HCT116 (cell line): ENCODE measurements at places on chromosomes 3 and 15. TPM values are rescaled to one million over a fixed set of nuclear protein-coding genes. Genes with fewer than 3 reads are reported as not detected.

- no peak overlapping the region for H3K27ac ChIP-seq
- H3K36me3 ChIP-seq: no peaks in the 10 kb centered on the region
- H3K4me1 ChIP-seq: no peaks in the 10 kb centered on the region
These were observed 174.1 kb upstream of the SUCLG2 start for GRCh38 chr3:67828486-67829010.

DNA sequence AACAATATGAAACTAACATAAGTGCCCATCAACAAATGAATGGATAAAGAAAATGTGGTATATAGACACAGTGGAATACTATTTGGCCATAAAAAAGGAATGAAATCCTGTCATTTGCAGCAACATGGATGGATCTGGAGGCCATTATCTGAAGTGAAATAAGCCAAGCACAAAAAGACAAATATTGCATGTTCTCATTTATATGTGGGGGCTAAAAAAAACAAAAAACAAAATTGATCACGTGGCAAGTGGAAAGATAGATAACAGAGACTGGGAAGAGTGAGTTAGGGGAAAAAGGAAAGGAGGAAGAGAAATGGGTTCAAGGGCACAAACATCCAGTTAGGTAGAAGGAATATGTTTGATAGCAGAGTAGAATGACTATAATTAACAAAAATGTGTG is 155.9 kb upstream of the BHLHE40 start:
- H3K36me3 ChIP-seq: no peaks in the 10 kb centered on the region
- H3K4me1 ChIP-seq: peaks cover 38% of the 10 kb centered on the region
- H3K27ac ChIP-seq: no peak overlapping the region
- H3K4me3 ChIP-seq: no peak overlapping the region
- no peaks in the 10 kb centered on the region for H3K27me3 ChIP-seq

- no peaks in the 10 kb centered on the region for H3K4me1 ChIP-seq
- H3K36me3 ChIP-seq: no peaks in the 10 kb centered on the region
- H3K27me3 ChIP-seq: no peaks in the 10 kb centered on the region
These were observed 155.8 kb downstream of the NR1D2 start for GRCh38 chr3:24100696-24101402.

DNA sequence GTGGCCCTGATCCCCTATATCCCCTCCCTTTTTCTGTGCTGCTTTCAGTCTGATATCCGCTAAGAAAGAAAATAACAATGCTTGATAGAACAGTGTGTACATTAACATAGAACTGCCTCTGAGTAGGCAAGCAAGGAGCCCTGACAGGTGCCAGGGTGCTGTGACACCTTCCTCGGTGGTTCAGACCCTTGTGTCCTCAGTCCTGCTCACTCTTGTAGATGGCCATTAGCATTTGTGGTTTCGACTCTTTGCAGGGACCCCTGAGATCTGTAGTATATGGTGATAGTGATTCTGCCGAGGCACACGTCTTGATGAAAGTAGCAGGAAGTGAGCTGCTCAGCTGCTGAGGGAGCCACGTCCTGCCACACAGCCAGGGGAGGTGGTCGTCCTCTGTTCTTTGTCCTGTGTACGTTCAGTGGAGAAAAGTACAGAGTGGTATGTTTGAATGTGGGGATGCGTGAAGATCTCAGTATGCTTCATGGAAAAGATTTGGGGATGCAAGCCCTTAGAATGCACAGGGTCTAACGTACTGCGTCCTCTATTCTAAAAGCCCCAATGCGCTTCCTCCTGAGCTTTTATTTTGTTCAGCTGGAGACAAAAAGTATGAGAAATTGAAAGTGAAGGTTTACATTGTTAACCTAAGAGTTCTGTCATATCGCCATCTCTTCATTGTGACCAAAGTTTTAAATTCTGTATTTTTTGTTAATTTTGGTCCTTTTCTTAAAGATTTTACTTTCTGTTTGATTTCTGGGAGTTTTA is 35.4 kb downstream of the PXYLP1 start:
- H3K4me3 ChIP-seq: no peak overlapping the region
- no peaks in the 10 kb centered on the region for H3K27me3 ChIP-seq
- no peak overlapping the region for H3K27ac ChIP-seq

DNA sequence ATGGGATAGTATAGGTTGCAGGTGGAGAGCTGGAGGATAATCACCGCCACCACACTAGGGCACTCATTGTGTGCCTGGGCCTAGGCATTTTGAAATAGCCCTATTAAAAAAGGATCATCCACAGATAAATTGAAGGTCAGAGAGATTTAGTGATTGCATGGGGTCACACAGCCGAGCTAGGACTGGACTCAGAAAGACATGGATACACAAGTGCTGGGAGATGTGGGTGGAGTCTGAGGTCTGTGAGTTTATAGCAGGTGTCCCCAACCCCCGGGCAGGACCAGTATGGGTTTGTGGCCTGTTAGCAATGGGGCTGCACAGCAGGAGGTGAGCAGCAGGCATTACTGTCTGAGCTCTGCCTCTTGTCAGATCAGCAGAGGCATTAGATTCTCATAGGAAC is 5.3 kb upstream of the ANKDD1A start:
- no peak overlapping the region for H3K27ac ChIP-seq
- H3K4me1 ChIP-seq: peaks cover 12% of the 10 kb centered on the region
- no peak overlapping the region for H3K4me3 ChIP-seq
- no peak for DNase-seq
- no peaks in the 10 kb centered on the region for H3K36me3 ChIP-seq

- no peaks in the 10 kb centered on the region for H3K36me3 ChIP-seq
- H3K4me3 ChIP-seq: no peak overlapping the region
- H3K27me3 ChIP-seq: no peaks in the 10 kb centered on the region
- no peak overlapping the region for H3K27ac ChIP-seq
- DNase-seq: no peak
- H3K4me1 ChIP-seq: peaks cover 5% of the 10 kb centered on the region
These were observed 223.4 kb downstream of the TLE3 start for GRCh38 chr15:69874321-69874720.

- H3K27me3 ChIP-seq: no peaks in the 10 kb centered on the region
- no peak overlapping the region for H3K27ac ChIP-seq
- peaks cover 20% of the 10 kb centered on the region for H3K4me1 ChIP-seq
- H3K36me3 ChIP-seq: no peaks in the 10 kb centered on the region
- DNase-seq: no peak
- peak overlapping the region; percentile 80 for H3K4me3 ChIP-seq
These were observed 1.8 kb downstream of the SETD2 start for GRCh38 chr3:47161983-47162696.

- no peak for DNase-seq
- no peaks in the 10 kb centered on the region for H3K36me3 ChIP-seq
- H3K4me1 ChIP-seq: no peaks in the 10 kb centered on the region
- no peak overlapping the region for H3K4me3 ChIP-seq
These were observed 25.3 kb upstream of the C15orf61 start for GRCh38 chr15:67495585-67495984.

DNA sequence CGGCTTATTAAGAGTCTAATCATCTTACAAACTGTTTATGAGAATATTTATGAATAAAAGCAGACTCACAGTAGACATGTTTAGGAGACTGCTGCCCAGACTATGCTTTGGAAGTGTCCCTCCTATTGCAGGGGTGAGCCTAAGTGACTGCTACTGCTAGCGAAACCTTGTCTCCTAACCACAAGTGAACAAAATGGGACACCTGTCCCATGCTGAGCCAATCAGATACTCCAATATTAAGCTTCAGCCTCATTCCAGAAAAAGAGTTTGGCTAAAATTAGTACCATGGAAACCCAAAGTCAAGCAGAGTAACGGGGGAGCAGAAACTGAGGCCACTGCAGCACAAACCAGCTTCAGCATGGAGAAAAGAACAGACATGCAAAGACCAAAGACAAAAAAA is 4.6 kb downstream of the DENND6A start:
- H3K27me3 ChIP-seq: no peaks in the 10 kb centered on the region
- H3K36me3 ChIP-seq: no peaks in the 10 kb centered on the region
- DNase-seq: no peak
- peaks cover 7% of the 10 kb centered on the region; the same call in 1 of the 2 replicates for H3K4me1 ChIP-seq
- no peak overlapping the region for H3K27ac ChIP-seq

PLD1 gene
- 8.4 TPM for total RNA-seq

PCOLCE2 gene
- total RNA-seq: 4.4 TPM

FBXW12 gene
- total RNA-seq: not detected

HIGD2B gene
- total RNA-seq: 0.27 TPM
